Articular chondrocyte of knee joint (primary cell): ENCODE measurements at places on chromosomes 4 and X. TPM values are rescaled to one million over a fixed set of nuclear protein-coding genes. Genes with fewer than 3 reads are reported as not detected.

The CENPVL2 gene
- not detected in 2 replicates for total RNA-seq

The SULT1E1 gene
- 0.22 TPM in 1 of 2 replicates, not detected in the other for total RNA-seq

The AMBN gene
- total RNA-seq, result not detected in 2 replicates

The COPS4 gene
- 91.3 and 122 TPM in 2 replicates for total RNA-seq

The GPM6B gene
- 3.5 and 10.3 TPM in 2 replicates for total RNA-seq
